ENCODE measurements at places on chromosomes 1 and 21.

- no peak for DNase-seq
These were observed 3.9 kb upstream of the MEF2D start for GRCh38 chr1:156504438-156504813.

- DNase-seq, result no peak
These were observed 105.0 kb downstream of the COP1 start for GRCh38 chr1:176101951-176102642.

- peak; percentile 71 for DNase-seq
These were observed 228.4 kb upstream of the NRIP1 start for GRCh38 chr21:15293240-15293639.

DNA sequence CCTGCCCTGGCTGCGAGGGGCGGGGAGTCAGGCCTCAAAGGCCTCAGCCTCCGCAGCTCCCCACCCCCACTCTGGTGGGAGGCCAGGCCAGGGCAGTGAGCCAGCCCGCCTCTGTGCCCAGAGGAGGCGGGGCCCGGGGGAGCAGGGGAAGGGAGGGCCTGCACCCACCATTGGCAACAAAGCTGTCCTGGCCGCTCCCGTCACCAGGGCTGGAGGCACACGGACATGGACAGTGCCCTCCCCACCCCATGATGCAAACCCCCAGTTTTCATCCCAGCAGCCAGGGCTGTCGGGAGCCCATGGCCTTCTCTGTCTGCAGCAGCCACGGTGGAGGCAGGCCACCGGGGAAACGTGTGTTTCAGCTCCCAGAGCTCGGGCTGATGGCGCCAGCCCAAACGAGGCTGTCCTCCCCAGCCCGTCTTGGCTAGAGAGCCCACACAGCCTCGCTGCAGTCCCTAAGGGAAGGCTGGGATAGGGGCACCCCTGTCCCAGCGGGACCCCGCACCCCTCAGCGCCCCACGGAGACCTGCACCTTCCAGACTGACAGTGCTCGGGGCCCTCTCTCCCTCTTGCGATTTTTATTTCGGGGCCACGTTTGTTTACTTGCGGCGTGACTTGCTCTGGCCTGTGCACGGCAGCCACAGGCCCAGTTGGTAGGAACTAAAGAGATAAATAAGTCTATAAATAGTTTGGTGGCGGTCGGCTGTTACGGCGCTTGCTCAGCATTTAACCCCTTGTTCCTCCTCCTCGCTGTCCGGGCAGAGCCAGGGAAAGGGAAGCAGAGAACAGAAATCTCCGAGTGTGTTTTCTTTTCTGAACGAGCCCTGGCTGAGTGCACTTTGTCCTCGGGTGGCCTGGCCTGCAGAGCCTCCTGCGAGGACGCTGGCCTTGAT, 101.8 kb downstream of the PRDM16 start:
- DNase-seq, result no peak

DNA sequence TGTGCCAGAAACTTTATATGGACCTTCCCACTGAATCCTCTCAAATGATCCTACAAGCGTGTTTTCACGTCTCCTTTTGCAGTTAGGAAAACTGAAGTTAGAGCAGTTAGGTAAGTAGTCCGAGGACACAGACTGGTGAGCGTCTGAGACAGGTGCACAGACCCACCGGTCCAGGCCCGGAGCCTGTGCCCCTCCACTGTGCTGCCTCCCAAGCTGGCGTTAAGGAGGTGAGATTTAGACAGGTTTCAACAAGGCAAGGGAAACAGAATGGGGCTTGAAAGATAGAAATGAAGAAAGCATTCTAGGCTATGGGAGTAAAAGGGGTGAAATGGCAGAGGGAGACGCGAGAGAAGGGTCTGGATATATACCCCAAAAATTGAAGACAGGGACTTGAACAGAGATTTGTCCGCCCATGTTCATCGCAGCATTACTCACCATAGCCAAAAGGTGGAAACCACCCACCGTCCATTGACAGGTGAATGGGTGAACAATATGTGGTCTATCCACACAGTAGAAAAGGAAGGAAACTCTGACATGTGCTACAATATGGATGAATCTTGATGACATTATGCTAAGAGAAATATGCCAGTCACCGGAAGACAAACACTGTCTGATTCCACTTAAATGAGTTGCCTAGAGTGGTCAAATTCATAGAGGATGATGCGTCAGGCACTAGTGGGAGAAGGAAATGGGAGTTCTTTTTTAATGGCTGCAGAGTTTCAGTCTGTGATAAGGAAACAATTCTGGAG, 15.7 kb upstream of the PKP1 start:
- peak; percentile 70 for DNase-seq

- peak; percentile 92 for DNase-seq
These were observed 80.9 kb upstream of the BACH1 start for GRCh38 chr21:29217818-29218291.

GRCh38 chr1:173332026-173332425, 124.9 kb upstream of the TNFSF4 start:
- DNase-seq, result peak; percentile 62

DNA sequence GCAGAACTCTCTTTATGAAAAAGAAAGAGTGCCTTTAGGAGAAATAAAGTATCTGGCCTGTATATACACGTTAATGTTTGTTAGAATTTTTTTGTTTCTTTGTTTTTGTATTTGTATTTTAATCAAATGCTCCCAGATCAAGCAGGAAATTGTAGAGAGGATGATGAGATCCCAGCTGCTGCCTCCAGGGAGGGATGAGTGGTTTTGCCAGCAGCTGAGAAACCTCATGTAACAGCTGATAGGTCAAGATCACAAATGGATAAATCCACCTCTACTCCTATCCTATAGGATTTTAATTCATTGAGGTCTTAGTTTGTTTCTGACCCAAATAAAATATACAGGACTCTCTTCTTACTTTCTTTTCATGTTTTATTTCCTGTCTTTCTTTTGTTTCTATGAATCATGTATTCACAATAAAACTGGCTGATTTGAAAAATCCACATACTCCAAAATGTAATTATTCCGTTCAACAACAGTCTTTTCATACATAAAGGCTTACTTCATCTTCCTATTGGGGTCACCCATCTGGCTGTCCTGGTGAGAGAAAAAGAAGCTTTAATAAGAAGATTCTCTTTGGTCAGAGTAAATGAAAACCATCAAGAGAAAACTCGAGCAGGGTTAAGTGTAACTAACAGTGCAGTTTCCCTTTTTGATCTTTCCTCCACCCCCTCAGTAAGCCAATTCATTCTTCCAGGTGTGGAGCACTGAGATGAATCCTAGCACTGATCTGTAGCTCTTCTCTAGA, 129.3 kb upstream of the PLPPR5 start:
- no peak for DNase-seq

DNA sequence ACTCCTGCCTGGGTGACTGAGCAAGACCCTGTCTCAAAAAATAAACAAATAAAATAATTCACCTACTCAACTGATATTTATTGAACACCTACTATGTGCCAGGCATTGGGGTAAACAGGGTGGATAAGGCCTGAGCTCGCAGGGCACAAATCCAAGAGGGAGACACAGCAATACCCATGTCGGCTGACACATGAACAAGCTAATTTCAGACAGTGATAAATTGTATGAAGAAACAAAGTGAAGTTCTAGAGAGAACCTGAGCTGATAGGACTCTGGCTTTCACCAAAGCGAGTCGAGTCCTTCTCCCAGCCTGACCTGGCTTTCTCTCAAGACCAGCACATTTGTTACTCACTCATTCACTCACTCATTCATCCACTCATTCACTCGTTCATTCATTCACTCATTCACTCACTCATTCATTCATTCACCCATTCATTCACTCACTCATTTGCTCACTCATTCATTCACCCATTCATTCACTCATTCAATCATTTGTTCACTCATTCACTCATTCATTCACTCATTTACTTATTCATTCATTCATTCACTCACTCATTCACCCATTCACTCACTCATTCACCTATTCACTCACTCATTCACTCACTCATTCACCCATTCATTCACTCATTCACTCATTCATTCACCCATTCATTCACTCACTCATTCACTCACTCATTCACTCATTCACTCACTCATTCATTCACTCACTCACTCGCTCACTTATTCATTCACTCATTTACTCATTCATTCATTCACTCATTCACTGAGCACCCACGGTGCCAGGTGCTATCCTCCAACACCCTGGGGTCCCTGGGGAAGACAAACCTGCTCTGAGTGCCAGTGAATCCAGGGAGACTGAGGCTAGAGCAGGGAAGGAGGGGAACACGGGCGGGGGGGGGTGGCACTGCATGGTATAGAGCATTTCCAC, 37.4 kb upstream of the CASZ1 start:
- DNase-seq, result peak; percentile 10

DNA sequence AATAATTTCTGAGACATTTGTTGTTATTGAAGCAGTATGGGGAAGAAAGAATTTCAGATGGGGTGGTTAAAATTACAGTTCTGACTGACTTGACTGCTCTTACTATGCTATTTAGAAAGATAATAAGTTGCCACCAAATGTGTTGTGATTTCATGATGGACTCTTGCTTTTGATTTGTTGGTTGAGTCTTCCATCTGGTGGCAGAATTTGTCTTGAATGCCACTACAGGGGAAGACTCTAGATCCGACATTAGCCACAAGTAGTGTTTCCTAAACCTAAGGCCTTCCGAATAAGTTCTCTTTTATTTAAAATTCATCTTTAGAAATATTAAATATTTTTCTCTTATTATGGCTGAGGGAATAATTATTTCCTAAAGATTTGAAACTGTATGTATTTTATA, 190.9 kb upstream of the ADGRL4 start:
- peak; percentile 2 for DNase-seq

- no peak for DNase-seq
These were observed 269.2 kb downstream of the NEGR1 start for GRCh38 chr1:72013161-72013560.

- DNase-seq, result no peak
These were observed 44.0 kb downstream of the ATF3 start for GRCh38 chr1:212652609-212653008.

GRCh38 chr21:38351961-38352521, 95.2 kb downstream of the KCNJ15 start:
- DNase-seq, result peak; percentile 74

- no peak for DNase-seq
These were observed 73.0 kb upstream of the EXO1 start for GRCh38 chr1:241775021-241775420.

- DNase-seq, result no peak
These were observed 188.9 kb upstream of the MAP1LC3C start for GRCh38 chr1:242187816-242188215.

- peak; percentile 59 for DNase-seq
These were observed 7.7 kb downstream of the ENSA start for GRCh38 chr1:150621497-150622302.

GRCh38 chr1:109240158-109241152, 8.9 kb upstream of the CELSR2 start:
- DNase-seq, result peak; percentile 44

DNA sequence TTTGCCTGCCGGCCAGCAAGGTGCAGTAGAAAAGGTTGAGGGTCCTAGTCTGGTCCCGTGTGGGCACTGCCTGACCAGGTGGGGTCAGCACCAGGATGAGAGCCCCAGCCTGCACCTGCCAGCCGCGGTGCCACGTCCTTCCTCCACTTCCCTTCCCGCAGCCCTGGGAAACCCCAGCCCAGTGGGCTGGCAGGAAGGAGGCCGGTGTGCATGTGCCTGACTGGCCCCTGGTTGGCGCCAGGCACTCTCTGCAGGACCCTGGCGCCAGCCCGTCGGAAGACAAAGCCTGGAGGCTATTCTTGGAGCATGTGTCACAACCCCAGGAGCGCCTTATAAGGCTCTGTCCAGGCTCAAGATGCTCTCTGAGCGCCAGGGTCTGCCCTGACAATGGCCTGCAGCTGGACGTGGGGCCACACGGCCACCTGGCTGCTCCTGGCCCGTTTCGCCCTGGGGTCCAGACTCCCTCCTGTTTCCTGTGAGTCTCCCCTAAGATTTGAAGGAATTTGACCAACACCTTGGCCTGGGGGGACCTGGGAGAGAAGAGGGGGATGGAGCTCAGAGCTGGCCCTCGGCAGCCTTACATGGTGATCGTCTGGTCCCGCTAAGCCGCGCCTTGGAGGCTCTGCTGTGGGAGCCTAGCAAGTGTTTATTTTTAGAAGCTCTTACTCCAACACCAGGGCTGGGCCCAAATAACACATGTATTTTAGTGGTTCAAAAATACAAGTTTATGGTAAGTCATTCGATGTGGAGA, 31.9 kb upstream of the POFUT2 start:
- peak; percentile 43 for DNase-seq

DNA sequence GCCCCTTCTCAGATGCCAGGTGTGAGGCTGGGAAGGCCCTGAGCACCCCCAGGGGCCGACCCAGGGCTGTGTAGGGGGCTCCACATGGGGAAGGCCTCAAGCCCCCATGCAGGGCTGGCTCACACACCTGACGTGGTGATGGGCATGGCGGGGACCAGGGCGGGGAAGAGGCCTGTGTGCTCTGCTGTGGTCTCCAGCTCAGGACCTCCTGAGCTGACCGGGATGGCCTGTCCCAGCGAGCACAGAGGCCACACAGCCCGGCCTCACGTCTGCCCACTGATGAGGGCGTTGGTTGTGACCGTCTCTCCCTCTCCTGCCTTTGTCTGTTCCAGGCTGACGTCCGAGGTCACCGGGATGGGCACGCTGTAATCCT, 40.2 kb upstream of the COL6A1 start:
- DNase-seq, result no peak

DNA sequence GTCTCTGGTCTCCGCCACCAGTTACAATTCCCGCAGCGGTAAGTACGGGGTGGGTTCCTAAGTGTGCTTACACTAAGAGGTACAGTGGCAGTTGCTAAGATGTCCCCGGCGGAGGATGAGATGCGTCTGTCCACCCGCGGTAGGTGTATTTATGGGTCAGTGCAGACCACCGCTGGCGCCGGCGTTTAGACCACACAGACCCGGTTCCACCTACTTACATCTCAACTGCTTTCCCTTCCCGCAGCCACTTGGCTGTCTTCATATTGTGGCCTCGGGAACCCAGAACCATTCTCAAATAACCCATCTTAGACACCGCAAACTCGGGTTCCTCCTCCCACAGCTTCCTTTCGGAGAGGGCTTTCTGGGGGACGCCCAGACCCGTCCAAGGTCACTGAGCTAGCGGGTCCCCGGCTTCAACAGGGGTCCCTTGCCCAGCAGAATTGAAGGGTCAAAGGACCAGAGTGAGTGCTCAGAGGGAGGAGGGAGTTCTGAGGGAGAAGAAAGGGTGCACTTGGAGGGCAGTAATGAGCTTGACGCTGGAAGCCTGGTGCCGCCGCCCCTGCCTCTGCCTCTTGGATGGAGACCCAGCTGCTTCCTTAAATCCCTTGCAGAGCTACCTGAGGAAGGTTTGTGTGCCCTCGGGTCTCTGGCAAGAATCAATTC, 8.6 kb downstream of the NR5A2 start:
- no peak for DNase-seq

- DNase-seq, result no peak
These were observed 35.0 kb upstream of the SH2D1B start for GRCh38 chr1:162446946-162447345.

DNA sequence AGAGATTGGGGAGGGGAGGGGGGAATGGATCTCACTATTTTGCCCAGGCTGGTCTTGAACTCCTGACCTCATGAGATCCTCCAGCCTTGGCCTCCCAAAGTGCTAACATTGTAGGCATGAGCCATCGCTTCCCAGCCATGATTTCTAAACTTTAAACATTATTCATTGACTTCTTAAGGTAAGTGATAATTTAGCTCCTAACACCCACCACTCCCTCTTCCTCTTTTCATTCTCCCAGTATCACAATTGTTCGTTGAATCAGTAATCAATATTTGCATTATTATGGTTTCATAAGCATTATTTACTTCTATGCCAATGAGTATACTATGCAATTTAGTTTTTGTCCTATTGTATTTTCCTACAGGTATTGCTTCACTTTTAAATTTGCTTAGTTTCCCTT, 33.6 kb upstream of the SFPQ start:
- DNase-seq, result no peak

Measured in HFFc6 (cell line).